ENCODE measurements at places on chromosomes 3 and 15. TPM values are rescaled to one million over a fixed set of nuclear protein-coding genes. Genes with fewer than 3 reads are reported as not detected.
A peak's percentile ranks its signal among the peaks of the same experiment; 100 is the strongest.

DNA sequence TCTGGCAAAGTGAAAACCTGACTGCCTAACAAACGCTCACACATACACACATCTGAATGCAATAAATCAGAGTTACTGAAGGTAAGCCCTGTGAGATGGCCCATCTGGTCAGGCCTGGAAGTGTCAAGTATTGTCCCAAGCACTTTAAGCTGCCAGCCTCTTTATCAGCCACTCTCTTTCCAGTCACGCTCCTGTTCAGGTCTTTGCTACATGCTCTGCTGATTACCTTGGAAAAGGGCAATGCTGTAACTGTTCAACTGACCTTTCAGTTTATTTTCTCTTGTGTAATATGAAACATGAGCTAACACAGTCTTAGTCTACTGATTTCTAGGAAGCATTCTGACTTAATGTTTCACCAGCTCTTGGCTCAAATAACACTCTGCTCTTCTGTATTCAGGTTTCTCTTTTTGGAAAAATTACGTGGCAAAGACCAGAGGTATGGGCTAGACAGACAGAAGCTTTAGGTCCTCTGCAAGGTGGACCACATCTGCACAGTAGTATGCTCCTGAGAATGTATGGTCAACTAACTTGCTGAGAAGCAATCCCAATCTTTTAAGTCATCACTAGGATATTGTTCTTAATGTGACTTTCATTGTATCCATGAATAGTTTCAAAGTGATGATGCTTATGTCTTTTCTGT lies 44.5 kb downstream of the GBE1 start:
- DNase-seq, result peak; percentile 79

Gene HESX1
- not detected for total RNA-seq

DNA sequence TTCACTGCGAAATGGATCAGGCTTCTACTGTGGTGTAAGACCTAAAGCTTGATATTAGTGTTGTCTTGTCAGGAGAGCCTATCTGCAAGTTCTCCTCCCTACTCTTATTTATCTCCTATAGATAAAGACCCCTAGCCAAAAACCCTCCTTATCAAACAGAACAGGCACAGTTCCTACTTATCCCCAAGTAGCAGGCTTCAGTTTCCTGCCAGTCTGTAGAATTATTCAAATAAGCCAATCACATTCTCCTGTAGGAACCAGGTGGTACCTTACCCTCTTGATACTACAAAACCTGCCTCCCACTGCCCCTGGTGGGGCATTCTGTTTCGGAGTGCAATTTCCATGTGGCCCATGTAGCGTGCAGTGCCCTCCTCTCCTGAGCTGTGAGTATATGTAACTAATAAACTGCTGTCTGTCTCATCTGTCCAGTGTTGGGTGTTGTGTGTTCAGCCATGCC lies 28.7 kb downstream of the HDGFL3 start:
- no peak for DNase-seq

GRCh38 chr15:43029476-43029875 lies 76.4 kb downstream of the UBR1 start:
- DNase-seq, result no peak

DNA sequence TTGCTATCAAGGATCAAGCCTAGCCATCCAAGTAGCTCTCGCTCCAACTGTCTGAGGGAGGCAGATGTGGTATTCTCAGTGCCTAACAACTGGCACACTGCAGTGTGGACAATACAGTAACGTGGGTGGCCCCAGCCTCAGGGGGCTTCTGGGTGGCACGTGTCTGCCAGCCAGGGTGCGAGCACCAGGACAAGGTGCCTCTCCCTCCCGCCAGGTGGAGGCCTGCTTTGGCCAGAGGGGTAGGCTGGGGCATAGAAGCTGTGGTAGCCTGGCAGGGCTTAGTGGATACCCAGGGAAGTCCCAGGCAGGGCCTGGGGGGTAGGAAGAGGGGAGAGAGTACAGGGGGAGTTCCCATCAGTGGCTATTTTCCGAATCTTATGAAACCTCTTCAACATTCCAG lies 234.0 kb downstream of the PLCL2 start:
- DNase-seq, result no peak

- peak; percentile 65 for DNase-seq
These were observed 26.3 kb downstream of the BMF start for GRCh38 chr15:40082195-40082883.

All from stomach (tissue), 19 donors.